ENCODE measurements at places on chromosomes 13 and 19.

DNA sequence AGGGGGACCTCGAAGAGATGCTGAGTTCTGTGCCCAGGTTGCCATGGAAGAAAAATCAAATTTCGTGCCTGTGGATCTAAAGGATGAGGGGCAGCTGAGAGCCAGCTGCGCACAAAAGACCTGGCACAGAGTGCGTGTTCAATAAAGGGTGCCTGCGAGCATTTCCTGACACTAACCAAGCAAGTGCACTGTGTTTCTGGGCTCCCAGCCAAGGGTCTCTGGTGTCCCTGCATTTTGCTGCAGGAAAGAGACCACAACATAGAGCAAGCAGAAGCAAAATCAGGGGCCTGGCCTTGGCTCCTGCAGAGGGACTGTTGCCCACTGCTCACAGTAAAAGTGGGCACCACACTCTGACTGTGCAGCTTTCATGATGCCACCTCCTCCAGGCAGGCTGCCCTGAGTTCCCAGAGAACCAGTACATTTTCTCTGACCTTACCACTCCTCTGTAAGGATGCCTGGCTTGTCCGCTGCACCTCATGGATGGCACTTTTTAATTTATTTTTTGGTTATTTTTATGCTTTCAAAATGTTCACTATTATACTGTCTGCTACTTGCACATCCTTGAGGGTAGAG, 70.8 kb upstream of the GPR12 start:
- DNase-seq, result no peak

DNA sequence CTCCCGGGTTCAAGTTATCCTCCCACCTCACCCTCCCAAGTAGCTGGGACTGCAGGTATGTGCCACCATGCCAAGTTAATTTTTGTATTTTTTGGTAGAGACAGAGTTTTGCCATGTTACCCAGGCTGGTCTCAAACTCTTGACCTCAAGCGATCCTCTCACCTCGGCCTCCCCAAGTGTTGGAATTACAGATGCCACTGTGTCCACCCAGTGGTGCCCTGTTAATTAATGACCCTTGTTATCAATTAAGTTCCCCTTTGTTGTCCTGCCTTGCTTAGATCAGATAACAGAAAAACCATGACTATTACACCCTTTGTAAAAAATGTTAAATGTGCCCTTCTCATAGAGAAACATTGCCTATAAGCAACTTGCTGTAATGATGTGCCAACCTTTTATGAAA, 34.4 kb upstream of the IGFL1 start:
- DNase-seq, result no peak

DNA sequence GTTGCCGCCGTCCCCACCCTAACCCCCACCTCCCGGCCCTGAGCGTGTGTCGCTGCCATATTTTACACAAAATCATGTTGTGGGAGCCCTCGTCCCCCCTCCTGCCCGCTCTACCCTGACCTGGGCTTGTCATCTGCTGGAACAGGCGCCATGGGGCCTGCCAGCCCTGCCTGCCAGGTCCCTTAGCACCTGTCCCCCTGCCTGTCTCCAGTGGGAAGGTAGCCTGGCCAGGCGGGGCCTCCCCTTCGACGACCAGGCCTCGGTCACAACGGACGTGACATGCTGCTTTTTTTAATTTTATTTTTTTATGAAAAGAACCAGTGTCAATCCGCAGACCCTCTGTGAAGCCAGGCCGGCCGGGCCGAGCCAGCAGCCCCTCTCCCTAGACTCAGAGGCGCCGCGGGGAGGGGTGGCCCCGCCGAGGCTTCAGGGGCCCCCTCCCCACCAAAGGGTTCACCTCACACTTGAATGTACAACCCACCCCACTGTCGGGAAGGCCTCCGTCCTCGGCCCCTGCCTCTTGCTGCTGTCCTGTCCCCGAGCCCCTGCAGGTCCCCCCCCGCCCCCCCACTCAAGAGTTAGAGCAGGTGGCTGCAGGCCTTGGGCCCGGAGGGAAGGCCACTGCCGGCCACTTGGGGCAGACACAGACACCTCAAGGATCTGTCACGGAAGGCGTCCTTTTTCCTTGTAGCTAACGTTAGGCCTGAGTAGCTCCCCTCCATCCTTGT, 6.4 kb downstream of the YIPF2 start:
- DNase-seq, result no peak

GRCh38 chr19:43526884-43527859, at the start of gene ETHE1:
ETHE1 (minus strand) TSS chr19:43527201; CDS start chr19:43527177, 24 bp downstream.
- peak; percentile 88 for DNase-seq

GRCh38 chr19:18074192-18074591, 12.5 kb downstream of the IL12RB1 start:
- no peak for DNase-seq

- no peak for DNase-seq
Measured at GRCh38 chr13:85995788-85996418, 196.7 kb upstream of the SLITRK6 start.

- peak; percentile 73 for DNase-seq
Measured at GRCh38 chr13:27130979-27131623, 40.5 kb downstream of the USP12 start.

DNA sequence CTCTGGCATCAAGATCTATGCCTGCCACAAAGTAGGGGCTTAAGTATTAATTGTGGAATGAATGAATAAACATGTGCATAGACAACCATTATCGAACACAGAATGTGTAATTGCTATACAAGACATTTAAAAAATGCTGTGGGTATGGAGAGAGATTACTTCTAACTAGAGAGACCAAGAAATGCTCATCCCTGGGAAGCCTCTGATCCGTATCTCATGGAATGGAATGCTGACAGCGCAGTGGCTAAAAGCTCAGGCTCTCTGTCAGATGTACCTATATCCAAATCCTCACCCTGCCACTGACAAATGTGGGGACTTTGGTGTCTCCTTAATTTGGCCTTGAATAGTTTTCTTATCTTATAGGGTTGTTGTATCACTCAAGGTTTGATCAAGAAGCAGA, 22.7 kb upstream of the MBNL2 start:
- no peak for DNase-seq

DNA sequence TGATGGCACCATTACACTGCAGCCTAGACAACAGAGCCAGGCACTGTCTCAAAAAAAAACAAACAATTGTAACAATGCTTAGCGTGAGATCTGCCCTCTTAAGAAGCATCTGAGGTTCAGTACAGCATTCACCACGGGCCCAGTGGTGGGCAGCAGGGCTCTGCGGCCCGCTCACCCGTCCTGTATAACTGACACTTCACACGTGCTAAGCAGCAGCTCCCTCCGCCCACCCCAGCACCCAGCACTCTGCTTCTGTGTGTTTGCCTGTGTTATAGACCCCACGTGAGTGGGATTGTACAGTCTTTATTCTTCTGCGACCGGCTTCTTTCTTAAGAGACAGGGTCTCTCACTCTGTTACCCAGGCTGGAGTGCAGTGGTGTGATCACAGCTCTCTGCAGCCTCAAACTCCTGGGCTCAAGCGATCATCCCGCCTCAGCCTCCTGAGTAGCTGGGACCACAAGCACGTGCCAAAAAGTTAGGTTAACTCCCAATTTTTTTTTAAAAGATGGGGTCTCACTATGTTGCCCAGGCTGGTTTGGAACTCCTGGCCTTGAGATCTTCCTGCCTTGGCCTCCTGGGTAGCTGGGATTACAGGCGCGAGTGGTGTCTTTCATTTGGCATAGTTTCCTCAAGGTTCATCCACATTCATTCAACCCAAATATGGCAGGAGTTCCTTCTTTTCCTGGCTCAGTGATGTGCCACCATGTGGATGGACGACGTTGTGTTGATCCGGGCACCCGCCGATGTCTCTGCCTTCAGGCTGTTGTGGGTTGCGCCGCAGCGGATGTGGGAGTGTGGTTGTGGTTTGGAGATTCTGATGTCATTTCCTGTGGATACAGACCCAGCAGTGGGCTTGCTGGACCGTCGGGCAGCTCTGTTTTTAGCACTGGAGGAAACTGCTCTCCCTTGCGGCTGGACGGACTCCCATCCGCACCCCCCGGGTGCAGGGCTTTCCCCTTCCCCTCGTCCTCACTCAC, 170.0 kb downstream of the KDM4B start:
- DNase-seq, result peak; percentile 92

DNA sequence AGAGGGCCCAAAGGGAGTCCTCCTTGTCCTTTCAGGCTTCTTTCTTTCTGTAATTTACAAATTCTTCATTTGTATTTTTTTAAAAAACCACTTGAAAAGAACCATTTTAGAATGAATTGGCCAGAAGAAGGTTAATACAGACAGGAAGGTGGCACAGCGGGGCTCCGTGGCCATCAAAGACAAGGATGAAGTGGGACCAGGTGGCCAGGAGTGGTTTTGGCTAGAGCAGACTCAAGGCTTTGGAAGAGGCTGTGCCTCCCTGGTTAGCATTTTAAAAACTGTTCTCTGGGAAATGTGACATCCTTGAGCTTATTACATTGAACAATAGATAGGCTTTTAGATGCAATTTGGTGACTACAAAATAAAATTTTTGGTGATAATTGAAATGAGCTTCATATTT, 48.4 kb downstream of the ATP8A2 start:
- no peak for DNase-seq

DNA sequence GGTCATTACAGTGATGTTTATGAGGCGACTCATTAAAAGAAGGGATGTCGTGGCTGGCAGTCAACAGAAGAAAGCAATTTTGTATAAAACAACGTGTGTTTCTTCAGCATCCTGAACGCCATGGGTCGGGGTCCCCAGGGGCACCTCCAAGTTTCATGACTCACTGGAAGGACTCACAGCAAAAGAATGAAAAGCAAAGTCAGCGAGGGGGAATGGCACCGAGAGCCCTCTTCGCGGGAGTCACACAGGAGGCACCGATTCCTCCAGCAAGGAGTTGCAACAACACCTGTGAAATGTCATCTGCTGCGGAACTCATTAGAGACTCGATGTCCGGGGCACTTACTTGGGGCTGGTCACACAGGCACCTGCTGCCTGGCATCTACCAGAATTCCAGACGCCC, 130.7 kb upstream of the PEG3 start:
- no peak for DNase-seq

- no peak for DNase-seq
Measured at GRCh38 chr13:49629947-49630346, 1.6 kb downstream of the ARL11 start.

- no peak for DNase-seq
Measured at GRCh38 chr13:50422181-50423148, 407.2 kb downstream of the KCNRG start.

GRCh38 chr19:35973487-35973886, 21.5 kb upstream of the SDHAF1 start:
- no peak for DNase-seq

DNA sequence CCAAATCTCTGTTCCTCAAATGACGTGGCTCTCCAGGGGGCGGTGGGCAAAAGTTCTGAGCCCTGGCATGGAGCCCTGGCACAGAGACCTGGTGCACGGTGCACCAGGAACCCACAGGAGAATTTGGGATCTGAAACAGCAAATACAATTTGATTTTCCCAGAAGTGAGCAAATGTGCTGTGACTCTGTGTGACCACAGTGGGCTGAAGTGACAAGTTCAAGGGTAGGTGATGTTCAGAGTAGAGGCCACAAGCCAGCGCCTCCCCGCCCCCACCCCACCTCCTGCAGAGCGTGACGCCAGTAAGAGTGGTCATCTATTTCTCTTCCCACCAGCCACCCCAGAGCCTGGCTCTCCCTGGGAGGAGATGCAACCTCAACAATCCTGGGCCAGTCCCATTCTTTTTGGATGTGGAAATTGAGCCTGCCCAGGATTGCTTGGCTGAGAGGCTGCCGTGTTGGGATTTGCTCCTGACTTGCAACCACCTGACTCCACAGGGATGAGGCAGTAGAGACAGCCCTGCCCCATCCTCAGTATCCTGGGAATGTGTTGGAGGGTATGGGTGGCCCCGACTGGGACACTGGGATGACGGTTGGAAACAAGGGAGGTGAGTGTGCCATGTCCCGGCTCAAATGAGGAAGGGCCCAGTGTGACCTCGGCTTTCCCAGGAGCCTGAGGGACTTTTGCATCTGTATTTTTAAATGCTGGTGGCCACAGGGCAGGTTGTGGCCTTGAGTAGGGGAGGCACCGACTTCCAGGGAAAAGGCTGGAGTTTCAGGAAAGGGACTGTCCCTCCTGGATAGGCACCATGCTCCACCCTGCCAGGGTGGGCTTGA, 11.1 kb upstream of the BCL3 start:
- DNase-seq, result no peak

GRCh38 chr13:58955546-58956385, 1208.0 kb downstream of the DIAPH3 start:
- no peak for DNase-seq

- DNase-seq, result no peak
Measured at GRCh38 chr13:104140552-104140951, 1074.3 kb upstream of the SLC10A2 start.

DNA sequence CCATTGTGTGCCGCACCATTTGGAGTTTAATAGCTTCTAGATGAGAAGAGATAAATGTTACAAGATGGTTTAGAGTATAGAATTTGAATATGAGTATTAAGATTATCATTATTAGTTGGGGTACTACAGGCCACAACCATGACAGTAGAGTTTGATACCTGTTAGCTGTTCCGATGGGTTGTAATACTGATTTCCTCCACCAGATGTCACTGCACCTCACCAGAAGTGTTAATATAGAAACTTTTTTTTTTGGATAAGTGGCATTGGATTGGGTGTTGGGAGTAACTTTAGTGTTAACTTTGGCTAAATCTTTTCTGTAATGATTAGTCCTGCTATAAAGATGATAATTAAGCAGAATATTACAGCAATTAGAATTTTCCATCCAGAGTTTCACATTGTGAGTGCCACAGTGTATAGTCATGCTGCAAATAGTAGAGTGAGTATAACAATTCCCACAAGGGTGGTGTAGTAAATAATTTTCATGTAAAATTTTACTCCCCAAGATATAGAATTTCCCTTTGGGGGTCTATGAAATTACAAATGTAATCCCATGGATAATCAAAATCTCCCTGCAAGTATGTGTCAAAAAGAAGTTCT, 56.3 kb downstream of the PSG3 start:
- DNase-seq, result peak; percentile 43

GRCh38 chr13:24056616-24057137, 103.8 kb upstream of the SPATA13 start:
- no peak for DNase-seq

DNA sequence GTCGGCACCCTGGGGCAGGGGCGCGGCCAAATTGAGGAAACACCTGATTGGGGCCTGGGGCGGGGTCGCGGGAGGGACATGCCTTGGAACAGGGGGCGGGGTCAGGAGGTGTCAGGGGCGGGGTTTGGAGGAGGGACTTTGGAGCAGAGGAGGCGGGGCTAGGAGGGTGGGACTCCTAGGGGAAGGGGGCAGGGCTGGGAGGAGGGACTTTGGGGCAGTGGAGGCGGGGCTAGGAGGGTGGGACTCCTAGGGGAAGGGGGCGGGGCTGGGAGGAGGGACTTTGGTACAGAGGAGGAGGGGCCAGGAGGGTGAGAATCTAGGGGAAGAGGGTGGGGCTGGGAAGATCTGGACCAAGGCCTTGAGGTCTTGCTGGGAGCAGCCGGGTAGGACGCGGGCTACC, 21.9 kb downstream of the GRIN2D start:
- no peak for DNase-seq
